Tibial artery (tissue), 4 donors: ENCODE measurements at places on chromosomes 5 and 9.

GRCh38 chr5:34608859-34609648, 47.1 kb upstream of the RAI14 start:
- no peak for DNase-seq

DNA sequence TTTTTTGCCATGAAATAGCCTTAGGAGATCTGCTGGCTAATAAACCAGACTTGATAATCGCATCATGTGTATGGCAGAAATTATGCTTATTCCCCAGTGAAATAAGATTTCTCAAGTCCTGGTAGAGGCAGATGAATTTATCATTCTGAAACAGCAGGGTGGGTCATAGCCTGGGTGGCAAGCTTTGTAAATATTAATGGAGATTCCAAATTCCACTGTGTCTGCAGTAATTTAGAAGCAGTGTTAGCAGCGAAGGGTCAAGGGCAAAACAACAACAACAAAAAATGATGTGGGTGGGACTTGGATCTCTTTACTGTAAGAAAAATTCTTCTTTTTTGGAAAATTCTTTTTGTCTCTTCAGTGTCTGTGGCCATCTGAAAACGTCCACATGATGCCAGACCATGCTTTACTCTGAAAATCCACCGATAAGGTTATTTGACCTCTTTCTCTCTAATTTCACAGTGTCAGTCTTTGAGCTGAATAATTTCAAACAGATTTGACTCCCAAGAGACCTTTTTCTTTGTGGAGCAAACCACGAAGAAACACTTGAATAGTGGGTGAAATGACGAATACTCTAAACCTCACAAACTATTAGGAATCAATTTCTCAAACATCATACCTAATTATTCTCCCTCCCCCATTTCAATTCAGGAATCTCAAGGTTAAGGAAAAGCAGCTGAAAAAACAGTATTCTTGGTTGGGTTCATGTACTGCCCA, 106.0 kb upstream of the RPS23 start:
- DNase-seq: no peak

- no peak for DNase-seq
Observed at GRCh38 chr5:153517241-153517611, 26.8 kb downstream of the GRIA1 start.

GRCh38 chr5:95934207-95934804, 27.3 kb downstream of the ELL2 start:
- DNase-seq: no peak

- no peak for DNase-seq
Observed at GRCh38 chr9:134175291-134175807, 11.0 kb upstream of the RNU6ATAC start.

GRCh38 chr5:171523781-171524180, 104.3 kb downstream of the FGF18 start:
- DNase-seq: no peak

- DNase-seq: no peak
Observed at GRCh38 chr5:153952893-153953292, 85.8 kb downstream of the FAM114A2 start.

GRCh38 chr9:115671236-115671962, 482.2 kb upstream of the PAPPA start:
- no peak for DNase-seq

- DNase-seq: no peak
Observed at GRCh38 chr5:71564895-71565294, 22.2 kb upstream of the MCCC2 start.

GRCh38 chr9:71250581-71250980, 129.2 kb upstream of the TRPM3 start:
- no peak for DNase-seq
